ENCODE measurements at places on chromosomes 7 and 10.

DNA sequence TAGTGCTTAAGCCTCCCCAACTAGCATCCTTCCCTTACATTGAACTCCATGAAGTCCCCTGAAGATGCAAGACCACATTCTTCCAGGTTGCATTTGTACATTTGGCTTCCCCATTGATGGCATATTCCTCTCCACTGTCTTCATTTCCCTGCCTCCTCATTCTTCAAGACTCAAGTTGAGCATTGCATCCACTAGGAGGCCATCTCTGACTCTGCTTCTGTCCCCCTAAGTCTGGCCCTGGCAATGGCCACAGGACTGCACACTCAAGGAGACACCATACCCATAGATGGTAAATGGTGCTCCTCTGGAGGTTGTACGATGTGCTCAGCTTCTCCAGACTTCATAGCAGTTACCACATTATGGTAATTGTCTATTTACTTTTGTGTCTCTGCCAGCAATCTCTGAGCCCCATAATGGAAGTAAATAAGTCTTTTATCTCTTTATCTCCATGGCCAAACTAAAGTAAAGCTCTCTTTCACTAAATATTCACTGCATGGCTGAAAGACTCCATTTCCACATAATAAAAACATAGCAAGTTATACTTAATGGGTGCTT is 112.6 kb downstream of the PTPRZ1 start:
- DNase-seq, result no peak

- DNase-seq, result no peak
These were observed 2.3 kb downstream of the TM9SF3 start for GRCh38 chr10:96584474-96584873.

GRCh38 chr10:71039551-71039950 is 151.2 kb upstream of the PCBD1 start:
- no peak for DNase-seq

GRCh38 chr10:16648366-16648765 is 126.7 kb upstream of the C1QL3 start:
- no peak for DNase-seq
